ENCODE measurements at places on chromosomes 5 and 9. TPM values are rescaled to one million over a fixed set of nuclear protein-coding genes. Genes with fewer than 3 reads are reported as not detected.

DNA sequence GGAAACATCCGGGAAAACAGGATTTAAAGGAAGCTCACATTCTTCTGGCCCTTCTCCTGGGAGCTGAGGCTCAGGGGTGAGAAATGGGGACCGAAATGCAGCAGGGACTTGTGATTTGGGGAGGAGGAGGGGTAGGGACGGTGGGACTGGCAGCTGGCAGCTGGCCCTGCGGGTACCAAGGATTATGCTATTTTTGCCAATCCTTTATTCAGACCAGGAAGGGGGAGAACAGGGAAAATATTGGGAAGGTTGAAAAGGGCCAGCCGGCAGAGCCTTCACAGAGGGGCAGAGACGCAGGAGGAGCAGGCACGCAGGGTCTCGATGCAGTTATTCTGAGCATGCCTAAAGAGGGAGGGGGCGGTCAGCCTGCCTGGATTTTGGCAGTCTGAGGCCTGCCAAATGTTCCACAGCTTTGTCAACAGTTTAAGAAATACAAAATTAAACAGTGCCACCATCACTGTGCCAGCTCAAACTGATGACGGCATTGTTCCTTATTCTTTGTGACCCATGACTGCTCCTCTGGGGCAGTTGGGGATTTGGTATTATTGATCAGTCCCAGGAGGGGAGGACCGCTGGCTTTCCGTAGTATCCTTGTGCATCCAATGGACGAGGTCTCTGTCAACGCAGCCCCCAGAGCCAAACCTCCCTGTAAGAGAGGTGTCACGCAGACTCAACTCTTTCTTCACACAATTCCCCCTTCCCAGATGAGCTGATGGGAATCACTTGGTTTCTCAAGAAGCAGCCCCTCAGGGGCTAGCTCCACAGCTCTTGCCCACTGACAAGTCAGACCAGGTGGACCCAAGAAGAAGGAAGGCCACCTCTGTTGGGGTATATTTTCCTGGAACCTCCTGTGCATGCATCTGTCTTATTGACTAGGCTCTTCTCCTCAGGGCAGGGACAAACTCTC is 553.3 kb downstream of the BNC2 start:
- DNase-seq: no peak

- no peak for DNase-seq
These were observed 3.7 kb upstream of the CLK4 start for GRCh38 chr5:178630475-178630930.

GRCh38 chr9:107898761-107899160 is 409.2 kb upstream of the KLF4 start:
- DNase-seq: no peak

DNA sequence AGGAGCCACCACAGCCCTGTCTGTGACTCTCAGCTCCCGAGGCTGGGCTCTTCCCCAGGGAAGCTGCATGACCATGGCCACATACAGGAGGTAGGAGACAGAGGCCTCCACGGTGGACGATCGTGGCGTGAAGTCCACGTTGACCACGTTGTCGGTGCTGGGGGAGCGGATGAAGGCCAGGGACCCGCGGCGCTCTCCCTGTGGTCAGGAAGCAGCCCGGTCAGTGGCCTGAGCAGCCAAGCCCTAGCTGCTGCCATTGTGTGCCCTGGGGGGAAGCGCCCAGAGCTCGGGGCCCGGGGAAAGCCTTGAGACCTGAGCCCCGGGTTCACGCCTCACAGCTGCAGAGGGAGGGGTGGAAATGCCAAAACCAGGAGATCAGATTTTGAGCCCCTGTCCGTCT is 34.3 kb downstream of the EXOC3 start:
- DNase-seq: no peak

- no peak for DNase-seq
These were observed 56.5 kb downstream of the ANKRD33B start for GRCh38 chr5:10620346-10620745.

DNA sequence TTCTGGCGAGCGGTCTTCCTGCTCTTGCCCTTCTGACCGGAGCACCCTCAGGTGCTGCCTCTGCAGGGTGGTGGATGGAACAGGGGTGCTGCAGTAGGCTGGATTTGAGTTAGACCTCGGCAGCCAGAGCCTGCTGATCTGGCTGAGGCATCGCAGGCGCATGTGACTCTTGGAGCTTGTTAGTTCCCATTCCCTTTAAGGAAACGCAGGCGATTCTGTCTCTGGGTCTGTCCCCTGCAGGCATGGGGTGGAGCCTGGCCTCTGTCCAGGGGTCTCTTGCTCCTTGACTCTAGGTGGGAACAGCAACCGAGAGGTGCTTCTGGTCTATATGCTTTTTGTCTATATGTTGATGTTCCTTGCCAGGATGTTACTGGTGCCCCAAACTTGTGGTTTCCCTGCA is 3.1 kb downstream of the WNK2 start:
- DNase-seq: no peak

GRCh38 chr5:171595801-171596231 is 176.4 kb downstream of the FGF18 start:
- DNase-seq: no peak

DNA sequence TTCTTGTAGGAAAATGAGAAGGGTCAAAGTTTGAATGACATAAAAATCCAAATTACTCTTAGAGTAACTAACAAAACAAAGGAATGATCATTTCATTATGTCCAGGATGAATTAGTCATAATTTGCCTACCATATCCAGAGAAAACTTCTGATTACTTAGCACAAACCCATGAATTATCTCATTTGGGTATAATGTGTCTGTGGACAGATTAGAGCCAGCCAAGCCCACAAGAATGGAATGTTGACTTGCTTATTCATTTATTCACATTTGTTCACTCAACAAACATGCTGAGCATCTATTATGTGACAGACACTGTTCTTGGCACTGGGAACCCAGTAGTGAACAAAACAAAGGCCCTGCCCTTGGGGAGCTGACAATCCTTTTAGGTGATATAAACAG is 87.4 kb downstream of the APBA1 start:
- DNase-seq: no peak

GRCh38 chr9:81410201-81410600 is 279.1 kb downstream of the TLE1 start:
- peak; percentile 60 for DNase-seq

- no peak for DNase-seq
These were observed 398 bp upstream of the BASP1 start for GRCh38 chr5:17216974-17217492.

DNA sequence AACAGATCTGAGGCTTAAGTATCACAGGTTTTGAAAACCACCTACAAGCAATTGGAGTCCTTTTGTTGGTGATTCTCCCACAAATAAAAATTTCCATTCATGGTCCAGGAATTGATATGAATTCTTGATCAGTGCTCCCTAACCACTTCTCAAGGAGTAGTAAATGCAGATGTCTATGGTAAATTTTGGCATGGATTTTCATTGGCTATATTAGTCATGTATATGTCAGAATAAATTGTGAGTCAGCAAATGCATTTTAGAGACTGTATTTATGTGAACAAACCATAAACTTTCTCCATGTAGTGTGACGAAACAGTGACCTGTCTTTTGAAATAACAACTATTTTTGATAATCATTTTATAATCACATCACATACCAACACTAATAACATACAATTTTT is 611.1 kb downstream of the HTR1A start:
- DNase-seq: no peak

GRCh38 chr5:158017469-158017868 is 158.5 kb upstream of the CLINT1 start:
- no peak for DNase-seq

GRCh38 chr5:29379619-29380018 is 1813.9 kb upstream of the CDH6 start:
- no peak for DNase-seq

GRCh38 chr5:149782895-149783586 is 52.9 kb downstream of the PPARGC1B start:
- DNase-seq: no peak

DNA sequence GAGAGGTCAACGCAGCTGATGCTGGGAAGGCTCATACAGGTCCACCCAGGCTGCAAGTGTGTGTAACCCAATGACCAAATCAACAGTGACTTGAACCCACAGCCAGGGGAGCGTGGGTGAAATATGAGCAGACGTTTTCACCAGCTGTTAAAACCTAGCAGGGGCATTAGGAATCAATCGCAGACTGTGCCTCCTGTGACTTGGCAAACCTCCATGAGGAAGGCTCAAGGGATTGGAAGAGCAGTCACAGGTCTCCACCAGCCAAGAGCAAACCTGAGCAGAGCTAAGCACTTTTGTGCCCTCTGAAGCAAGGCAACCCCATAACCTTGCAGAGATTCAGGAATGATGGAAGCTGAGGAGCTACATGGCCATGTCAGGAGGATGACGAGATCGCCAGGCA is 25.5 kb downstream of the INSYN2B start:
- DNase-seq: no peak

- DNase-seq: no peak
These were observed 478 bp upstream of the GGTA1 start for GRCh38 chr9:121500165-121500478.

DNA sequence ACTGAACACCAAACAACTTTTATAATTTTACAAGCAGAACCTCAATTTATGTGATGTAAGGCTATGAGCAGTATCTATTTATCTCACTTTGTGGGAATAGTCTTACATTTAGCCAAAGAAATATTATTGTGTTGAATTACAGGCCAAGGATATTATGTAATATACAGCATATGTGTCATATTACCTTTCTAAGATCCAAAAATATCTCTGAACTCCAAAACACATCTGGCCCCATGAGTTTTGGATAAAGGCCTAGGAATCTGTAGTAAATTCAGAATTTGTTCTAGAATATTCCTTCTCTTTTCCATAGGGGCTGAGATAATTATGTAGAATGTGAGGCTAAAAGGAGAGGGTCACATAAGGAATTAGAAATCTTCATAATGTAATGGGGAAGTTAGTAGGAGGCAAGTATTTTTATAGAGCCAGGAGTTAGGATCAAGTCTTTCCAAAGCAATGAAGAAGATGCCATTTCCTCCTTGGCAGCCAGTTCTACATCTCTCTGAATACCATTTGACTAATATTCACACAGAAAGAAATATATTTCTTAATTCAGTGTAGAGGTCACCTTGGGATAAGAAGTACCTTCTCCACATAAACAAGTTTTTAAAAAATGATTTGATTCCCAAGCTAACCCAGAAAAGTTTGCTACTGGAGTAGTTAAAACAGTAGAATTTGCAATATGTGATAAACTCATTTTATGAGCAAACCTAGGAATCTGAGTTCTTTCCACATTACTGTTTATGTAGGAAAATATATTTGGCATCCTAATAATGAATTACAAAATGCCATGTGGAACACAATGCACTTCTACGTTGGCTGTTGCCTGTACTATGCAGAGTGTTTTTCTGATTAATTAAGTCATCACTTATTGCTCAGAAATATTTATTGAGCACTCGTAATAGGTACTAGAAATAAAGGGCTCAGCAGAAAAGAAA is 20.3 kb upstream of the GRAMD2B start:
- no peak for DNase-seq

GRCh38 chr5:5953584-5954274 is 424.6 kb downstream of the MED10 start:
- no peak for DNase-seq

- DNase-seq: no peak
These were observed 974 bp downstream of the CLINT1 start for GRCh38 chr5:157857816-157858526.

DNA sequence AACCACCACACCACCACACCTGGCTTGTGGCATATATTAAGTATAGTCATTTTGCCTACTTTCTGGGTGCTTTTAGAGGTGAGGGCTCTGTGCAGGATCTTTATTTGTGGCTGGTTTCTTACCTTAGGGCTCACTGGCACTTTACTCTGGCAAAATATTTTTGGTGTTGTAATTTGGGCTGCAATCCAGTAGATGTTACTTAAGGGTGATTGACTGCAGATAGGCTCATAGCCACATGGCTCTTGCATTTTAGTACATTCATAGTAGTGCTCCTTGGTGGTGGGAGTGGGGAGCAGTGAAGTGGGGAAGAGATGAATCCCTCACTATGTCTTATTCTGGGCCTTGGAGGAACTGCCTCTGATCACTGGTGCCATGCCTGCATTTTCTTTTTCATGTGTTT is 376.1 kb upstream of the GRIN3A start:
- no peak for DNase-seq

GRCh38 chr5:14105718-14106410 is 37.3 kb upstream of the TRIO start:
- peak; percentile 75 for DNase-seq

PITX1 gene
- polyA plus RNA-seq: 2.3 TPM

PCDHAC1 gene
- 0.45 TPM for polyA plus RNA-seq

GPX3 gene
- polyA plus RNA-seq: 139 TPM

F12 gene
- 7.7 TPM for polyA plus RNA-seq

PPP2R2B gene
- polyA plus RNA-seq: 0.42 TPM

DNAH5 gene
- polyA plus RNA-seq: 0.73 TPM

SLC4A9 gene
- polyA plus RNA-seq: 0.14 TPM

LPAR1 gene
- 31.9 TPM for polyA plus RNA-seq

NEK6 gene
- 56.4 TPM for polyA plus RNA-seq

SPINK6 gene
- 35.5 TPM for polyA plus RNA-seq

STK10 gene
- 19.8 TPM for polyA plus RNA-seq

CCDC183 gene
- polyA plus RNA-seq: 0.06 TPM

TMEM171 gene
- polyA plus RNA-seq: 10.3 TPM

KIF12 gene
- 1.5 TPM for polyA plus RNA-seq
